ENCODE measurements at places on chromosomes 1 and 21.

DNA sequence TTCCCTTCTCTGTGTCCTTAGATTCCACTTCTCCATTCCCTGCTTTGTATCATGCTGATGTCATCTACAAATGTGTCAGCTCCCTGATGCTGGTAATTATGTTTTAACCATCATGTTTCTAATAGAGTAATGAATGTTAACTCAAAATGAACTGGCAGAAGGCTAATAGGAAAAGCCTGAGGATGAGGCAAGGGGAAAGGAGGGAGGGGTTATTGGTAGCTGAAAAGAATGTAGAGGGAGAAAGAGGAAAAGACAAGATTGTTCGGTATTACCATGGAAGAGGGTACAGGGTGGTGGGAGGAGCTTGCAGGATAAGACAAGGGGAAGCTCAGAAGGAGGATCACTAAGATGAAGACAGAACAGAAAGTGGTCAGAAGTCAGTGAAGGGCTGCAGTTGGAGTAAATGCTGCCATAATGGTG, 150.9 kb downstream of the ZC3H11B start:
- DNase-seq: no peak

GRCh38 chr21:43608225-43608624, 51.1 kb downstream of the HSF2BP start:
- peak; percentile 87 for DNase-seq

- no peak for DNase-seq
These were observed 400.7 kb upstream of the DAB1 start for GRCh38 chr1:57824535-57824934.

GRCh38 chr1:218377143-218377660, 32.1 kb downstream of the TGFB2 start:
- DNase-seq: peak; percentile 97

- DNase-seq: peak; percentile 97
These were observed 18.1 kb downstream of the GPR157 start for GRCh38 chr1:9110669-9111356.

DNA sequence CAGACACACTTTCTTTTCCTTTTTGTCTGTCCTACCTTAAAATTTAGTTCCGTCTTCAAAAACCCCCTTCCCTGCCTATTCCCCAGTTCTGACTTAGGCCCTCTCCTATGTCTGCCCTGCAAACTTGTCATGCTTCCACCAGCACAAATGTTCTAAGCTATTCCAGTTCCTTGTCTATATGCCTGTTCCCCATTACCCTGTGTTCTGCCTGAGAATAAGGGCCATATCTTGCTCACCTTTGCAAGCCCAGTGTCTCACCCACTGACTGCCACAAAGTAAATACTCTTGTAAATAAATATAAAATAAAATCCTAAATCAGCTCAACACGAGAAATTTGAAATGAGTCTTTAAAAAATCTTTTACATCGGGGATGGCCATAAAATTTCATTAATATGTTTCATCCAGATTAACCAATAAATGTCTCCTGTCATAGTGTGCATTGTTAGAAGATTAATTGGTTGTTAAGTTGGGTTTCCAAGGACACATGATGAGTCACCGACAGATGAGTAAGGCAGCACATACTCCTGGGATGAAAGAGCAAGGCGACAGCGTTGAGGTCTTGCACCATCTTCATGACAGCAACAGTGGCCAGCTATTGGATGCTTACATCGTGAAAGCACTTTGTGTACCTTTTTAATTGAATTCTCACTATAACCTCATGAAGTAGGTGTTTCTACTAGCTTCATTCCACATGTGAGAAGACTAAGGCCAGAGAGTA, 92.6 kb upstream of the NGF start:
- DNase-seq: peak; percentile 89

All from amniotic epithelial cell (primary cell).